Dorsolateral prefrontal cortex (tissue), 122 donors: ENCODE measurements at places on chromosomes 6 and 20.

- DNase-seq = no peak
Measured at GRCh38 chr6:70905742-70906141, 51.1 kb downstream of the B3GAT2 start.

DNA sequence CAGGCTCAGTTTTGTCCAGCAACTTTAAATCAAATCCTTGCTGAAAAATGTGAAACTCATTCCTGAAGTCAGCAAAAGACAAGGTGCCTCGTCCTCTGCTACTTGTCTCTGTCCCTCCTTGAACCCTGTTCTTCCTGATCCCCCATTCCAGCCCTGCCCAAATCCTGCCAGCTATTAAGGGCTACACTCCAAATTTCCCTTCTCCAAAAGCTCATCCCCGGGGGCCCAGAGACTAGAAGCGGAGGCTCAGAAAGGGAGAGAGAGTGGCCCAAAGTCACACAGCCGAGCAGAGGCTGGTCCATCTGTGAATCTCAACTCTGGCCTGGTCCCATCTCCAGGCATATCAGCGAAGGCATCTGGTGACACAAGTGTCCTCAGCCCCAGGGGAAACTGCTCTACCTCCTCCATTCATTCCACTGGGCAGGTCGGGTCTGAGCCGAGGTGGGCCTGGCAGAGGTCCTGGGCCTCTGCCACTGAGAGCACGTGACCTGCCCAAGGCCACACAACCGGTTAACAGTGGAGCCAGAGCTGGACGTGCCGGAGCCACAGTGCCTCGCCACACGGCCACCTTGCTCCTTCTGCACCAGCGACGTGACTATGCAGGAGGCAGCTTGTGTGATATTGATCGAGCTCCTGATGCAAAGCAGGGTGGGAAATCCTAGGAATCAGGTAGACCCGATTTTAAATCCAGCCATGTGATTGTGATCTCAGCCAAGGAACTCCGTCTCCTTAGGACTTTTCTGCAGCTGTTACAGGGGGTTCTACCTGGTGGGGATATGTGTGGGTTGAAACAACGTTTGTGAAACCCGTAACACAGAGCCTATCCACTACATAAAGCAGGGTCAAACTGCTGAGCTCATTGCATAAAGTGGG is 28.6 kb downstream of the NOL4L start:
- DNase-seq = no peak

DNA sequence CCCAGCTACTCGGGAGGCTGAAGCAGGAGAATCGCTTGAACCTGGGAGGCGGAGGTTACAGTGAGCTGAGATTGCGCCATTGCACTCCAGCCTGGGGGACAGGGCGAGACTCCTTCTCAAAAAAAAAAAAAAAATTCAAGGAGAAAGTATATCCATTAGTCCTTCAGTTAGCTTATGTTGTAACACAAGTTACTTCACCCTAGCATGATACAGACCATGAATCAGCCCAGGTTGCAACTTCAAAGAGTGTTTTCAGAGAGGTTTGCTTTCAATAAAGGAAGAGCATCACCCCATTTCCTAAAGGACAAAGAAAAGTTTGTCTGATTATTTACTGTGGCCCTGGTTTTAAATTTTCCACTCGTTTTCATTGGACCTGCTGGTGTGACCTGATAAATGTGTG is 73.0 kb downstream of the SERAC1 start:
- no peak for DNase-seq

DNA sequence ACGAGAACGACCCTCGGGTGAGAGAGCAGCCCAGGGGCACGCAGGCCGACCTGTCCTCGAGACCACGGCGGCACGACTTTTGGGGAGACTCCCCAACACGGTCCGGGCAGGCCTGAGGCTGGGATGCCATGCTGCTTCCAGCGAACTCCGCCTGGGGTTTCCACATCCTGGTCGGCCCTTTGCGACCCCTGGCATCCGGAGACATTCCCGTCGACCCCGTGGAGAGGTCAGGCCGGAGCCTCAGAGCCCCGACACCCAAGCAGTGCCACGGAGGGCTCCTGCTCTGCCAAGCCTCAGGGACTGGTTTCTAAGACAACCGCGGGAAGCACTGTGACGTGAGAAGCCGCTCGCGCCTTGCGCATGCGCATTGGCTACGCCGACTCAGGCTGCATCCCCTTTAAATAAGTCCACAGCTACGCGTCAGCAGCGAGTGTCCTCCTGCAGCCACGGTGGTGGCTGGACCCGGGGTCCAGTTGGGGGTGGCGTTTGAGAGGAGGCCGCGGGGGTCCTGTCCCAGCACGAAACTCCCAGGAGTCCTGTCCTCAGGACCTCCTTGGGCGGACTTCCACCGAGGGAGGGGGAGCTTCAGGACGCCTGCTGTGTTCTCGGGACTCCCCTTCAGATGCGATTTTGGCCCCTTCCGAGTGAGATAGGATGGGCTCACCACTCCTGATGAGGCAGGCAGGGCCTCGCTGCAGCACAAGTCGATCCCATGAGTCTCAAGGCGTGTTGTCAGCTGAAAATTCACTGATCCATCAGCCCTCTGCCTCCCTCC is 1089.3 kb upstream of the DEFB115 start:
- DNase-seq = no peak

DNA sequence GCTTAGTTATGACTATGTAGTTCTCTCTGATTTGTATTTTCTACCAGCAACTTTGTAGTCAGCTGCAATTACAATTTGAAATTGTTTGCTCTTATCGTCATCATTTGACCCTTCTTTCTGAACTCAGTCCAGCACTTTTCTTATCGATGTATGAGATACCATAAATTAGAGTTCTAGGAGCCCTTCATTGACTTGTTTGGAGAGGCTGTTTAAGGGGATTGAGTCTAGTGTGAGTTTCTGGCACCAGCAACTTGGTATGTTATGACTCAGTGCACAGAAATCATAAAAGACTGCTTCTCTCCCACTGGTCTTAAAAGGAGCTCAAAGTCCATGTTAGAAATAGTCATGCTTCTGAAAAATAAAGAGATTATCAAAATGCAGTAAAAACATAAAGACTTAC is 190.3 kb downstream of the TENT5A start:
- DNase-seq = no peak

DNA sequence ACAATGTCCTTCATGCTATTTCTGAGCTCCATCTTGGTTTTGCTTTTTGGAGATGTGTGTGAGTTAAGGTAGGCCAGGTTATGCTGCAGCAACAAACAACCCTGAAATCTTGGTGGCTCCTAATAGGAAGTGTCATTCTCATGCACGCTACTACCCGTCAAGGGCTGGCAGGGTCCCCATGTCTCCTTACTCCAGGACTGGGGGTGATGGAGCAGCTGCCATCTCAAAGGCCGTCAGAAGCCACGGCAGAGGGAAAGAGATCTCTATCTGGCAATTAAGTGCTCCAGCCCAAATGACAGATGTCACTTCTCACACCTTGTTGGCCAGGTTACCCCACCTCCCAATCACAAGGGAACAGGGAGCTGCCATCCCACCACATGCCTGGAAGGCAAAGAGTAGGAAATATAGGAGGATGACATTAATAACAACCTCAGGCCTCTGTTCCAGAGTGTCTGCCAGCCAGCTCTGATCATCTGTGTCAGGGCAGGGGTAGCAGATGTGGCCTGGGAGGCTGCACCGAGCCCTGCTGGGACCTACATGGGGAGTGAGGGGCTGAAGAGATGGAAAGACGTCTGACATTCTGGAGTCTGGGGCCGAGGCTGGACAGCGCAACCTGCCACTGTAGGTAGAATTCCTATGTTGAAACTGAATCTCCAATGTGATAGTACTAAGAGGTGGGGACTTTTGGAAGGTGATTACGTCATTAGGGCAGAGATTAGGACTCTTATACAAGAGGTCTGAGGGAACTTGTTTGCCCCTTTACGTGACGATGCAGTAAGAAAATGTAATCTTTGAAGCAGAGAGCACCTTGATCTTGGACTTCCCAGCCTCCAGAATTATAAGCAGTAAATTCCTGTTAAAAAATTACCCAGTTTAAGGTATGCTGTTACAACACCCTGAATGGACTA is 4.8 kb upstream of the SDCBP2 start:
- no peak for DNase-seq

- DNase-seq = no peak
Measured at GRCh38 chr20:57384953-57385761, 6.0 kb upstream of the RBM38 start.

DNA sequence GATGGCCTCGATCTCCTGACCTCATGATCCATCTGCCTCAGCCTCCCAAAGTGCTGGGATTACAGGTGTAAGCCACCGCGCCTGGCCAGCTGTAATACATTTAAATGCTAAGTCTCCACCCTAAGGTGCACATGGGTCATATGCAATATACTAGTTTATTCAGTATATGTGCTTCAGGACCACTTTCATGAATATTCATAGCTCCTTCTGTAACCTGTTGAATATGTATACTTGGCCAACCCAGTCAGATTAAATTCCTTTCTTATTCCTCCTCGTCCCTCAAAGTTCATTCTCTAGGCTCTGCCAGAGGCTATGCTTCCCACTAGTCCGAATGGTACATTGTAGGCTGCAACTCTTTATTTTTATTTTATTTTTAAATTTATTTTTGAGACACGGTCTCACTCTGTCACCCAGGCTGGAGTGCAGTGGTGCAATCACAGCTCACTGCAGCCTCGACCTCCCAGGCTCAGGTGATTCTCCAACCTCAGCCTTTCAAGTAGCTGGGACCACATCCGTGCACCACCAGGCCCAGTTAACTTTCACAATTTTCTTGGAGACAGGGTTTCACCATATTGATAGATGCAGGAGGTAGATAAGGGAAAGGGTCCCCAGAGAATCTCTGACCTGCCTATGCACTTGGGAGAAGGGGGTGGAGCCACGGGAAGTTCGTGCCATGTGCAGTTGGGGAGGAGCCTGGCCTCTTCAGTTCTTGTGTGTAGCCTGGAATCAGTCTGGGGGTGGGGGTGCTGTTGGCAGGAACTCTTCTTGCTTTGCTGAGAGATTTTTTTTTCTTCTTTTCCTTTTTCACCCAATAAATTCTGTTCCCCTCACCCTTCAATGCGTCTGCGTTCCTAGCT is 41.3 kb upstream of the DDR1 start:
- DNase-seq = no peak

- DNase-seq = no peak
Measured at GRCh38 chr6:98463038-98464000, 371.1 kb upstream of the POU3F2 start.

- DNase-seq = no peak
Measured at GRCh38 chr6:129133770-129134192, 250.8 kb downstream of the LAMA2 start.

DNA sequence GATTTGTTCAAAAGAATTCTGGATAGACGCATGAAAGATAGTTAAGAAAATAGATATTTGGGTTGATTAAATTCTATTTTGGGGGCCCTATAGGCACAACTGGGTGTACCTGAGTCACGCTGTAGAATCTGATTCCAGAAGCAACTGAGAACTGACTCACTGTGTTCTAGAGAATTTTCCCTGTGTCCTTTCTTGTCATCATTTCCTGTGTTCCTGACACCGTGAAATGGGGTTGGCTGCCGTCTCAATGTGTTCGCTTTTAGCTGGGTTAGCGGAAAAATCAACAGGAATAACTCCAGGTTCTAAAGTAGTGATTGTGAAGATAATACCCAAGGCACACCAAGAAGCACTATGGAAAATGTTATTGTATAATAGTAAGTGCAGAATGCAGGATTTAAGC is 5.0 kb downstream of the GCNT2 start:
- DNase-seq = no peak

GRCh38 chr6:6705061-6705425 is 116.5 kb downstream of the LY86 start:
- DNase-seq = no peak

- DNase-seq = no peak
Measured at GRCh38 chr6:145809211-145809610, 5.4 kb downstream of the FBXO30 start.

- DNase-seq = no peak
Measured at GRCh38 chr20:22379472-22379871, 204.9 kb downstream of the FOXA2 start.

DNA sequence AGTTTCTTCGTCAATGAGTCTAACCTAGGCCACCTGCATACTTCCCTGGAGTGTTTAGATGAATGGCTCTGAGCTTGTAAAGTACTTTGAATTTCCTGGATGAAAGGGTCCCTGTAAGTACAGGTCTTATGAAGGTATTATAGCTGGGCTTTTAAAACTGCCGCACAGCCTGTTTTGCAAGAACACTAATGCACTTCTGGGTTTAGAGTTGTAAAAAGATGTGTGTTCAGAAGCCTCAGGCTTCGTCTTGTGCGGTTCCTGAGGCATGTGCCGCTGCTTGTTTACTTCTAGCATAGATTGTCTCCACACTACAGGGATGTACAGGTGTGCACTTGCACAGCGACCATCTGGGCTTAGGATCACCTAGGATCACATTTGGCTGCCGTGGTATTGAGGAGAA is 324.5 kb downstream of the SOX4 start:
- no peak for DNase-seq

DNA sequence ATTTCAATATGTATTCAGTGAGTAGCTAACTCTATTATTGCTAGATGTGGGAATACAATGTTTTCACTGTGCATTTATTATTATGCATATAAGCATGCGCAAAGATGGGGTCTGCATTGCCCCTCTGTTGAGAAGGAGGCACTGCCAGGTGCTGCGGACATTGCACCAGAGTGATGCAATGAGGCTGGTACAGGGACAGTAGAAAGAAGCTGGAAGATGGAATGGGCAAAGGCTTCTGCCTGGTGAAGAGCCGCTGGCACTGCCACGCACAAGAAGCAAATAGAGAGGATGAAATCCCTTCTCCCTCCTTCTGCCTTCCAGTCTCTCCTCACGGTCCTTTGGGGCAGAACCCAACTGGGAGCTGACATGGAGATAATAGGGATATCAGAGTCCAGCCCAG is 154.5 kb upstream of the TNFAIP3 start:
- no peak for DNase-seq

DNA sequence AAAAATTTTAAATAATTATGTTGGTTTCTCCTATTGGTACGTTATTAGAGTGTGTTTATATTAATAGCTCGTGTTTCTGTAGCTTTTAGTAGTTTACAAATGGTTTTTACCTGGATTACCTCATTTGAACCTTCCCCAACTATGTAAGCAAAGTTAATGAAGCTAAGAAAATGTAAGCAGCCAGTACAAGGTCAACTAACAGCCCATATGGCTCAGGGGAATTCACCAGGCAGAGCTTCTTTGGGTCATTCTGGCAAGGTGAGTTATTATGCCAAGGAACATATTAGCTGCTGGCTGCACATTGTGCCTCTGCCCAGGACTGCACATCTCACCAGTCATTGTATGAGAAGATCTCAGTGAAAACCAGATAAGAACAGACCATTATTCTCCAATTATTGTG is 27.0 kb upstream of the MARCKS start:
- no peak for DNase-seq
